ENCODE measurements at places on chromosomes 4 and X. TPM values are rescaled to one million over a fixed set of nuclear protein-coding genes. Genes with fewer than 3 reads are reported as not detected.

- no peak overlapping the region for H3K4me3 ChIP-seq
- DNase-seq: no peak
- H3K27ac ChIP-seq: no peak overlapping the region
- no peaks in the 10 kb centered on the region for H3K36me3 ChIP-seq
These were observed 436.5 kb upstream of the FTHL17 start for GRCh38 chrX:31508338-31508737.

DNA sequence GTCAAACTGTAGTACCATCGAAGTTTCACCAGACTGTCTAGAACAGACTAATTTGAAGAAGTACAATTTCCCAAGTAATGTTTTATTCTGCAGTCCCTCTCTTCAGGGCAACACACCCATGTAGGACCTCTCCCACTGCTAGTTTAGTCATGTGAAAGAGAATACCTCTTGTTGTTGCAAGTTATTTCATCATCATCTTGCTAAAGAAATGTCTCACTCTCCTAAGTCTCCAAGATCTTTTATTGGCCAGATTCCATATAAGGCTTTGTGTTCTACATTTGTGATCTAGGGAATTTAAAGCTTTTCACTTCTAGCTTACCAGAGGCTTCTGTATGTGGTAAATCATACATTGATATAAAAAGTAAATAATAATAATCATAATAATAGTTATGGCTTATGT lies 745.3 kb upstream of the MAGEB2 start:
- H3K27me3 ChIP-seq: no peaks in the 10 kb centered on the region
- DNase-seq: no peak
- H3K4me1 ChIP-seq: no peaks in the 10 kb centered on the region
- H3K36me3 ChIP-seq: no peaks in the 10 kb centered on the region
- no peak overlapping the region for H3K4me3 ChIP-seq

DNA sequence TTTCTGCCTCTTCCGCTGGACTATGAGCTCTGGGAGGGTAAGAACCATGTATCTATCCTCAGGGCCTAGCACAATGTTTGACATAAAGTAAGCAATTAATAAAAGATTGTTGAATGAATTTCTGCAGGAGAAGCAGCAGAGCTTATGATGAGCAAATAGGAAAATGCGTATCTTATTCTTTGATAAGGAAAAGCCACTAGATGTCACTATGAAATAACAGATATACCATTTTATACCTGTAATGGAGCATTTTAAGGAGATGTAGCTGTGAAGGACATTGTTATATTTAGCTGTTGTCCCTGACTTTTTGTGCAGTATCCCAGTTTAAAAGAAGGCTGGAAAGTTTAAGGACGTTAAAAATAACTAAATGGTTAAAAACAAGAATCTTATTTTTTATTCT lies 147.2 kb upstream of the MBNL3 start:
- H3K27me3 ChIP-seq: no peaks in the 10 kb centered on the region
- no peaks in the 10 kb centered on the region for H3K4me1 ChIP-seq
- no peak for DNase-seq
- no peaks in the 10 kb centered on the region for H3K36me3 ChIP-seq

DNA sequence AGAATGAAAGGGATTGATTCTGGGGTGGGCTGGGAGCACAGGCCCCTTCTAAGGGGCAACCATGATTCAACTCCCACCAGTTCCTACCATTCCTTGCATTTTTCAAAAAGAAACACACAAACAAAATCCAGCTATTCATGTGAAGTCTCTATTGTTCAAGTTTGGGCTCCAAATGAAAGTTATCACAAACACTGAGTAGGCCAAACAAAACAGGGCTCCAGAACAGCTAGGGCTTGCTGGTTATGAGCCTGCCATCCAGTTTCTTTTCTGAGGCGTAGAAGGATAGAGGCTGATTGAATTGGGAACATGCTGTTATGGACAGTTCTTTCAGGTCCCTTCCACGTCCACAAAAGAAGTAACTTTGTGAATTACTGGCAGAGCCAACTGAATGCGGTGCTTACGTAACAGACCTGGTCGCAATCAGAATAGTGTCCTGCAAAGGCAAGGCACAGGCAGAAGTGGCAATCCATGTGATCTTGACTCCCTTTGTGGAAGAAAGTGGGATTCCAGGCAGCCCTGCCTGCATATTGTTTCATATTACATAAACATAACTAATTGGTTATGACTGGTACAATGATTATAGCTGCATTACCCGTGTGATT lies 244.5 kb downstream of the SCFD2 start:
- H3K27me3 ChIP-seq: no peaks in the 10 kb centered on the region
- peaks cover 23% of the 10 kb centered on the region for H3K4me1 ChIP-seq
- H3K27ac ChIP-seq: no peak overlapping the region

GRCh38 chr4:12472087-12472486 lies 1012.1 kb downstream of the RAB28 start:
- DNase-seq: no peak
- H3K4me3 ChIP-seq: no peak overlapping the region
- H3K36me3 ChIP-seq: no peaks in the 10 kb centered on the region
- H3K4me1 ChIP-seq: no peaks in the 10 kb centered on the region

DNA sequence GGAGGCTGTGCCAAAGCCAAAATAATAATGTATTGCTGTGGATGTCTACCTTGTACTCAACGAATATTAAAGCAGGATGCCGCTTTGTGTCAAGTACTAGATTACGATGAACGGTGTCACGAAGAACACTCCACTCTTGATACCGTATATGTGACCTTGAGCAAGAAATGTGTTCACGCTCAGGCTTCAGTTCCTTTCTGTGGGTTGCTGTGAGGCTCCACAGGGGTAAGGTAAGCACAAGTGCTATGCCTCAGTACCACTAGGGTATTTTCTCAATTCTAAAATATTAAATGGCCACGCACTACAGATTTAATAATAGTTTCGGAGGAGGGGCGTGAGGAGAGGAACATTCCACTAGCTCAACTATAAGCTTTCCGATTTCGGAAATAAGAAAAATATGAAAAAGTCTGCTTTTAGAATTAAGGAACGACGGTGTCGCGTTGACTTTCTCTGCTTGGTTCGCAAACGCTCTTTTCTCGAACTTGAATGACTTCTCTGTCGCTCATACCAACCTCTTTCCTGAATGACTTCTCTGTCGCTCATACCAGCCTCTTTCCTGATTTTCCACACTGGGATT lies 607 bp upstream of the SCOC start:
- H3K4me1 ChIP-seq: peaks cover 39% of the 10 kb centered on the region
- H3K36me3 ChIP-seq: peaks cover 2% of the 10 kb centered on the region

- H3K27me3 ChIP-seq: no peaks in the 10 kb centered on the region
- peaks cover 14% of the 10 kb centered on the region for H3K36me3 ChIP-seq
- H3K4me3 ChIP-seq: no peak overlapping the region
- peaks cover 7% of the 10 kb centered on the region for H3K4me1 ChIP-seq
- DNase-seq: no peak
These were observed 71.6 kb upstream of the LEF1 start for GRCh38 chr4:108240366-108240765.

DNA sequence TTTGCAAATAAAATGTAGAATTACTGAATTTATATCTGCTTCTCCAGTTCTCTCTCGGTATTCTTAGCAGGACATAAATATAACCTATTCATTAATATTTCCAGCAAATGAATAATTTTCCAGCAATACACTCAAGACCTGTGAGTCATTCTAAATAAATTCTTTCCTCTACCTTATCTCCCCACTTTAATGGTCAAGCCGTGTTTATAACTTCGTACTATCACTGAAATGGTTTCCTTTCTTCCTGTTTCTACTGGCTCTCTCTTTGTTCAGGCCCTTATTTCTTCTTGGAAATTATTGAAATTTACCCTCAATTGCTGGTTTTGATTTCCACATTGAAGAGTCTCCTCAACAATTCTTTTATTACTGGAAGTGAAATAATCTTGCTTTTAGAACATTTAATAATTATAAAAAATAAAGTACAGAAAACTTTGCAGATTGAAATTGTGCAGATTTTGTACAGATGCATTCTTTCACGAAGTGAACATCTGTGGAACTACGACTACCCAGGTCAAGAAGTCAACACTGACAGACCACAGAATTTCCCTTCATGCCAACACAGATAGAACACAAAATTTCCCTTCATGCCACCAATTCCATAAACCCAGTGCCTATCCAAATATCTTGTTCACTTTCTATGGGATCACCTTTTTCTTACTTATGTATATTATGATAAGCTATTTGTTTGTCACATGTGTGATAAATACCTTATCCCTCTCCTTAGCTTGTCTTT lies 205.7 kb downstream of the FAT4 start:
- H3K27me3 ChIP-seq: no peaks in the 10 kb centered on the region
- no peak for DNase-seq
- no peak overlapping the region for H3K27ac ChIP-seq
- H3K36me3 ChIP-seq: no peaks in the 10 kb centered on the region
- no peaks in the 10 kb centered on the region for H3K4me1 ChIP-seq

The SHROOM2 gene
- total RNA-seq: not detected

The ARHGEF6 gene
- 45.7 TPM for total RNA-seq

The CFI gene
- not detected for total RNA-seq

The ANXA3 gene
- total RNA-seq: 0.63 TPM

The ARMCX1 gene
- total RNA-seq: 4.7 TPM

GRCh38 chr4:41580007-41580406 lies 42.0 kb downstream of the LIMCH1 start:
- H3K4me3 ChIP-seq: no peak overlapping the region
- no peak for DNase-seq
- no peak overlapping the region for H3K27ac ChIP-seq
- no peaks in the 10 kb centered on the region for H3K36me3 ChIP-seq
- H3K27me3 ChIP-seq: peaks cover 4% of the 10 kb centered on the region

The ABCE1 gene
- 186 TPM for total RNA-seq

GRCh38 chrX:10186355-10186754 lies 29.6 kb downstream of the CLCN4 start:
- H3K4me1 ChIP-seq: no peaks in the 10 kb centered on the region
- DNase-seq: no peak
- H3K4me3 ChIP-seq: no peak overlapping the region
- H3K27ac ChIP-seq: no peak overlapping the region

DNA sequence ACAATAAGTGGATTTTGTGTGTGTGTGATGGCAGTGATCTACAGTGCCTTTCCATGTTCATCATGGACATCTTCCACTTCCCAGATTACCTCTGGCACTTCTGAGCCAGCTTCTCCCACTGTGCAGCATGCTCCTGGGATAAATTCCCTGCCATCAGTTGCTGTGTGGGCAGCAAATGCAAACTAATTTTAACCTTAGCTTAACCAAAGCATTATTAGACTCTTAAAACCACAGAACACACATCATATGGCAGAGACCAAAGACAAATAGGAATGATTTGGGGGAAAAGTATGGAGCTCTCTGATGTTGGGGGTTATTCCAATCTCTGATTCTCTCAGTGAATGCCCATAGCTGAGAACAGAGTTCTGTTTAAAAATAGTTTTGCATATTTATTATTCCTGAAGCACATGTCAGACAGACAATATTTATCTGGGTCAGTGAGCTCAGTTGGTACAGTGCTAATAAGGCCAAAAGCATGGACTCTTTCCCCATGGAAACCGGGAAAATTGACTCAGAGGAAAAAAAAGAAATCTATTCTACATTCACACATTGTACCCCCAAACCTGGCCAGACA lies 567.4 kb downstream of the IQCM start:
- no peaks in the 10 kb centered on the region for H3K36me3 ChIP-seq
- H3K4me3 ChIP-seq: no peak overlapping the region
- H3K27me3 ChIP-seq: no peaks in the 10 kb centered on the region
- no peak overlapping the region for H3K27ac ChIP-seq

The ACSL1 gene
- 13.1 TPM for total RNA-seq

DNA sequence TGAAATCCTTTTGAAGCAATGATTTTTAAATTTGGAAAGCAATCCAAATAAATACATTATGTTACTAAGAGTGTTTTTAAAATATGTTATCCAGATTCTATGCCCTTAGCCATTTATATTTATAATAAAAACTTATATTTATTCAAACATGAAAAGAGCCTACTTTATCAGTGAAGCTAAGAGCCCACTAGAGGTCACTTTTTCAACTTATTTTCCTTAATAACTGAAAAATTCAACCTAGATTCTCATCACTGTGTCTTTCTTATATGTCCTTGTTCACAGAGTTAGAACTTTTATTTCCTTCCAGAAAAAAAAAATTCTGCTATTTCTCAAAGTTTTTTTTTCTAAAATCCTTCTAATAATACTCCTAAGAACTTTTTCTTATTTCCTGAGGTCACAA lies 23.9 kb downstream of the PRDM8 start:
- DNase-seq: no peak
- H3K27ac ChIP-seq: no peak overlapping the region

DNA sequence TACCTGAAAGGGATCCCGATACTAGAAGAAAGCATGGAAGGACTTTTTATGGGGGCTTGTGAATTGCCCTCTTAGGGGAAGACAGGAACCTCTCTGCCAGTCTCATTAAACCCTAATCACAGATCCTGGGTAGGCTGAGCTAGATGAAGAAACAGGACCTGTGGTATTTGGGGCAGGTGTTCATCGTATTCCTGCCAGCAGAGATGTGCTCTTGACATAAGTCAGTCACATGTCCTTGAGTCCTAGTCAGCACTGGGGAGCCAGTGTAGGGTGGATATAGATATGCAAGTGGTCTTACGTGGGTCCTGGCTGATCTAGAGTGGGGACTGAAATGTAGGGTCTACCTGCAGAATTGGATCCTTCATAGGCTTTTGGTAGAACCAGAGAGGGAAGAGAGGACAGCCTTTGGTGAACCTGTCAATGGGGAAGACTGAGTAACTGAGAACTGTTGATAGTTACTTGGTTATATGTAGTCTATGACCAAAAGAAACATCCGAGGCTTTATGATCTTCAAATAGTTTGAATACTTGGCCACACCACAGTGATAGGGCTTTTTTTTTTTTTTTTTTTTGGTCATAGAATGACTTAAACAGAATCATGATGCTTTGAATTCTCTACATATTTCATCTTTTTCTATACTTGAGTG lies 63.5 kb upstream of the WDR1 start:
- H3K4me1 ChIP-seq: peaks cover 32% of the 10 kb centered on the region
- H3K27ac ChIP-seq: no peak overlapping the region
- no peak for DNase-seq
- peaks cover 4% of the 10 kb centered on the region for H3K36me3 ChIP-seq
- H3K4me3 ChIP-seq: no peak overlapping the region

- H3K27ac ChIP-seq: no peak overlapping the region
- no peak for DNase-seq
- H3K27me3 ChIP-seq: no peaks in the 10 kb centered on the region
- H3K36me3 ChIP-seq: peaks cover 2% of the 10 kb centered on the region
- peaks cover 8% of the 10 kb centered on the region for H3K4me1 ChIP-seq
These were observed 30.4 kb downstream of the FNIP2 start for GRCh38 chr4:158799013-158799770.

DNA sequence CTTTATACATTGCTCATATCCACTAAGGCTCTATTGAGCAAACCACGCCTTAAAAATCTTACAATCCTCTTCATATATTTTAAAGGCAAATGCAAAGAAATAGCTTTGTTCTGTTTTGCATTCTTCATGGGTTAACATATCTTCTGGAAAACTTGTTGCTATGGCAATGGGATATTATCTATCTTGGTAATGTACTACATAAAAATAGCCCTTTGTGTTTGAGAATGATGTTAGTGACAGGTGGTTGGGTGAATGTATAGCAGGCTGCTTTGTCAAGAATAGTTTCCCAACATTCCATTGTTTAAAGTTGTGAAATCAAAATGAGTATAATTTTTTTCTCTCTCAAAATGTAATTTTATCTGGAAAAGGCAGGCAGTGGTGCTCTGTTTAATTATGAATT lies 16.8 kb downstream of the REPS2 start:
- no peaks in the 10 kb centered on the region for H3K4me1 ChIP-seq
- no peaks in the 10 kb centered on the region for H3K36me3 ChIP-seq
- DNase-seq: no peak
- H3K27me3 ChIP-seq: no peaks in the 10 kb centered on the region
- no peak overlapping the region for H3K27ac ChIP-seq

- H3K27me3 ChIP-seq: no peaks in the 10 kb centered on the region
- peaks cover 17% of the 10 kb centered on the region for H3K4me1 ChIP-seq
- H3K36me3 ChIP-seq: peaks cover 41% of the 10 kb centered on the region
- no peak for DNase-seq
- peak overlapping the region; percentile 44 for H3K27ac ChIP-seq
These were observed 21.4 kb downstream of the GRSF1 start for GRCh38 chr4:70818173-70818855.

The SLITRK2 gene
- total RNA-seq: not detected

The PHKA1 gene
- 6.9 TPM for total RNA-seq

All from activated CD8-positive, alpha-beta T cell treated with anti-CD3 and anti-CD28 coated beads for 36 hours (primary cell).